ENCODE measurements at places on chromosomes 4 and X.

GRCh38 chrX:47585273-47585672 is 3.0 kb downstream of the TIMP1 start:
- no peak for DNase-seq

GRCh38 chr4:53021754-53022512 is 159.8 kb downstream of the RASL11B start:
- DNase-seq: no peak

DNA sequence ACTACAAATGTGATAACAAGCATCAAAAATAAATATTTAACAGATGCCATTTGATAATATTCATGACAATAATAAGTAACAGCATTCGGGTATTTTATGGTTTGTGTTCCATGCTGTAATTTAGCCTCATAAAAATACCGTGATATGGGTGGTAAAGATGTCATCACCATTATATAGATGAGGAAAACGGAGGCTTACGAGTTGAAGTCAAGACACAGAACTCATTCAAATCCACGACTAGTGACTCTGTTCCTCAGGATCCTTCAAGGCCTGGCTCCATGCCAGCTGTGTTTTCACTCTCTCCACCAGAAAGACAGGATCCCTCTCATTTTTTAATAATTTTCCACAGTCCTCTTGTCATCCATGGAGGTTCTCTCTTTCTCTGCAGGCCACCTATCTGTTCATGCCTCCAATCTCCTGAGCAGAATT is 94.5 kb downstream of the APBB2 start:
- no peak for DNase-seq

GRCh38 chr4:13289391-13289790 is 194.7 kb downstream of the RAB28 start:
- no peak for DNase-seq

DNA sequence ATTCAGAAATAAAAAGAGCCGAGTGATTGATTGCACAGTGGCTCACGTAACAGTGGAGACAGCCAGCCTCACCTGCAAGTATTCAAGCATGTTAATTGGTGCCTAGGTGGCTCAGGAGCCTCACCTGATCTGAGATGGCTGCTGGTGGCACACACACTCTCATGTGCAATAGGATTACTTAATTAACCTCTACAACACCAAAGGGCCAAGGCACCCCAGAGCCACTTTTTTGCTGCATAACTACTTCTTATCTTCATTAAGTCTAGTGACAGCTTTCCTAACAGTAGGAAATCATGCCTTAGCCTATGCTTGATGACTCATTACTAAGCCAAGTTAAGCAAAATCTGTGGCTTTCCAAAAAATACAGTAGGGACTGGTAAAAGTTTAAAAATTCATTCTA is 117.3 kb upstream of the NOCT start:
- no peak for DNase-seq

- DNase-seq: no peak
Observed at GRCh38 chr4:36043901-36044300, 200.4 kb downstream of the ARAP2 start.

DNA sequence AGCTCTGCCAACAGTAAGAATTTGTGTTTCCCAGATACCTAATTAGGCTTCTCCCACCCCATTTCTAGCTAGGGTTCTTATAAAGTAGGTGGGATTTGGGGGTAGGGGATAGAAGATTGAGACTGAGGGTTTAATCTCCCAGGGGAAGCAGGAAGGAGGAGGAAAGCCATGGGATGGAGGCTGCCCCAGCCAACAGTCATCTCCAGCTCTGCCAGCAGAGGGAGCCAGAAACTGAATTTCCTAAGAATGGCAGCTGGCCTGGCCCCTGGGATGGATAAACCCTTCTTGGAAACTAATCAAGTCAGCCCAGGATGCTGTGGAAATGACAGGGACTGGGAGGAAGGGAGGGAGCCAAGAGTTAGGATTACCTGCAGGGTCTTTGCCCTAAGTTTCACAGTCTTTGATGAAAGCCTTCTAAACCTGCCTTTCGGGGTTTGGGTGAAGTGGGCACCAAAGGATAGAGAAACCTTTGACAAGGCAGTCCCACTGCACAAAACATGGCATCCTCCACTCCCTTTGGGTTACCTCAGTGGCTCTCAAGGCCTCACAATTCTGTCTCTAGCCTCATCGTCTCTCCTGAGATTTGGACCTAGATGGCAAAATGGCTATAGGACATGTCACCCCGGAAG is 6.7 kb upstream of the ERCC6L start:
- DNase-seq: peak; percentile 27

DNA sequence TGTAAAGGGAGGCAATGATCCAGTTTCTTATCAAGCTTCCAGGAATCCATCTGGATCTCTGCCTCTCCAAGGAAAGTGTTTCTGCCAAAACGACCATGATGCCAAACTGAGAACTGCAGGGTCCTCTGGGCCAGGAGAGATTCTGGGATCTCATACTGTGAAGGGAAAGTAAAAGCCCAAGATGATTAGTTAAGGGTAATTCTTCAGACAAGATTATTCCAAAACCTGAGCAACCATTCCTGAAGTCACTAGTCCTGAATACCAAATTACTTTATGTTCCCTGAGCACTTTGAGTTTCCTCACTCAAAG is 42.0 kb downstream of the SRPX2 start:
- no peak for DNase-seq

DNA sequence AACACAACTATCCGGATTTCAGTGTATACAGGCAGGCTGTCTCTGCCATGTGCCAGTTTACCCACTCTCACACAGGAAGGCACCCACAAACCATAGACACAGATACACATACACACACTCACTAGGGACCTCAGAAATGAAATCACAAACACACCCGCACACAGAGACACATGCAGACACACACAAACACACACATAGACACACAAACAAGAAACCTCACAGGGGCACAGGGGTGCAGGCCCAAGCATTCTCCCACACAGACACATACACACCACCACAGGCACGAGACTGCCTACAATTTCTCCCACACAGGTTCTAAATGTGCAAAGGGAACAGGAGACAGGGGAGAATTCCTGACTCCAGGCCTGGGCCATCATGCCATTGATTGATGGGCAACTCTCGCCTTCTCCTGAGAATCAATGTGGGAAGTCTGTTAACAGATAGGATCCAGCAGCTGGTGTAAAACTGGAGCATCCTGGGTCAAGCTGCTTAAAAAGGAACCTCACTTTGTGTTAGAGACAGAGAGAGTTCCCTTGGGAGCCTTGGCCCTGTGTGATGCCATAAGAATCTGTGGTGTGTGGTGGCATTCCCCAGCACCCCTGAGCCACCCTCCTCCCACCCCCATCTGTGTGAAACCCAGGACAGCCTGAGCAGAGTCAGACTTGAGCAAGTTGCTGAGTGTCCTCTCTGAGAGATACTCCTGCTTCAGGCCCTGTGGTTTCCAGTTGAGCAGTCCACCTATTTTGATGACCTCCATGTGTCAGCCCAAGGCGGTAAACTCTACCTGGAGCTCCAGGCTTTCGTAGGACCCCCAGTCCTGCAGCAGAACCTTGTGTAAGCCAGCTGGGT is 33.9 kb downstream of the NBDY start:
- no peak for DNase-seq

- no peak for DNase-seq
Observed at GRCh38 chr4:148649652-148650331, 207.6 kb upstream of the NR3C2 start.

DNA sequence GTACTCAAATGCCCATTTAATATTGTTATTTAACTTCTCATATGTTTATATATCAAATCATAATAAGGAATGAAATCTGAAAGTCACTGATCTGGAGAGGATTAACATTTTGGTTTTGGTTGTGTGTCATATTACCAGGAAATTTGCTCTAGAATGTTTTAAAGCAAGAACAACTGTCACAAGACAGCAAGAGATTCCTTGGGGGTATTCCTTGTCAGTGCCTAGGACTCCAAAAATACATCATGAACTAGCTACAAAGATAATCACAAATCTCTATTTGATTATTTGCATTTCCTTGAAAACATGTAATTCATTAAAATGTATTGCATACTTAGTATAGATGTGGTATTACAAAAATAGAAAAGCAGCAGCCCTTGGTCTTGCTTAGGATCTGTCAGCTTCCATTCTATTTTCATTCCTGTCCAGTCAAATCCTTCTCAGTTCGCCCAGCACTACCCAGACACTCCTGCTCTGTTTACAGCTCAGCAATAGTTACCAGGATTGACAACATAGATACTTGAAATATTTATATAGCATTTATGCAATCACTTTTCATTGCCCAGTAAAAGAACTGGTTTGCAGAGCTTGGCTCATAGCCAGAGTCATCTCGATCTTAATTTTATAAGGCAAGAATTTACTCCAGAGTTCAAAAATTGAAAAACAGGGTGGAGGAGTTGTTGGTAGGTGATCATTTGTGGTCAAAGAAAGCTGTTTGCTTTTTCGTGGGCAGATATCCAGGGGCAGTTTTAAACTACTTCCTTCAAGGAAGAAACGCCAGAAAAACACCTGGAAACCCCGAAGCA is 9.2 kb upstream of the BMP3 start:
- no peak for DNase-seq

- no peak for DNase-seq
Observed at GRCh38 chr4:126071346-126072333, 756.9 kb downstream of the FAT4 start.

GRCh38 chr4:127732623-127733328 is 2.6 kb downstream of the SLC25A31 start:
- no peak for DNase-seq

DNA sequence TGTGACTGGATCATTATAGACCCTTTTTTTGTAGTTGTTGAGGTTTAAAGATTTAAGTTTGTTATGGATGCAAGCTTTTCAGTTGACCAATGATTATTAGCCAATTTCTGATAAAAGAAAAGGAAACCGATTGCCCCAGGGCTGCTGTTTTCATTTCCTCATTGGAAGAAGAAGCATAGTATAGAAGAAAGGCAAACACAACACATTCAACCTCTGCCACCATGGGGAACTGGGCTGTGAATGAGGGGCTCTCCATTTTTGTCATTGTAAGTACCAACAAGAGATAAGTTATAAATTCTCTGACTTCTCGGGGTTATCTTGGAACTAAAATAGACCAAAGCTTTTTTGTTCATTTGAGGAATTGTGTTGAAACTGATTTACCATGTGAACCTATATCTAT is at the start of gene CYBB:
CYBB (plus strand) TSS at position 203 of the 400 bp plus-strand sequence; CDS start at position 222, 19 bp downstream.
- DNase-seq: no peak
